Left lung (tissue), 14 donors: ENCODE measurements at places on chromosomes 5 and 9. TPM values are rescaled to one million over a fixed set of nuclear protein-coding genes. Genes with fewer than 3 reads are reported as not detected.

DNA sequence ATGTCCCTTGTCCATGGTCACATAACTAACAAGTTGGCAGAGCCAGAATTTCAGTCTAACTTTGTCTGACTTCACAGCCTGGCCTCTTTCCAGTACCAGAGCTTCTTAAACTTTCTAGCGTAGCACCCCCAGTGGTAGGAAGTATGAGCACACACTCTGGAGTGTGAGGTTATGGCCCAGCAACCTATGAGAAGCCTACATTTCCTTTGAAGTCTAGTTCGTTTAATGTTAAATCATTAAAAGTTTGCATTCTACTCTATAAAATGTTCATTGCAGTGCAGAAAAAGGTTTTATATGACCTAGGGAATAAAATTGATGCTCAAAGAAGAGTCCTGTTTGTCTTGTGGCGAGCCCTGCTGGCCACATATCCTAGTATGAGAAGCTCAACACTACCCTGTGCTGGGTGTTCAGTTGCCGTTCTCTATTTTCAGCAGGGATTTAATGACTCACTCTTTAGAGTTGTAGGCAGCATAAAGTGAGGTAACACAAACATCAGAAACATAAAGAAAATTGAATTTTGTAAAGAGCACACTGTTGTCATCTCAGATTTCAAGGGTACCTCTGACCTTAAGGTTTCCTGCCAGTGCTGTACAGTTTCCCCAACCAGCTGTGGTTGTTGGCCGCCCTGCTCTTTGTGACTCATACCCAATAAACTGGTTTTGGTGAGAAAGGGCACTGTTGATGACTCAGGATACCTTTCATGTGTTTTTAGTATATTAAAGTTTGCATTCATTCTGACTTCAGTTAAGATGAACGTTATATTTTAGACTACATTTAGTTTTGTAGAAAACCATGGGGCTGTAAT is 14.3 kb downstream of the MCCC2 start:
- no peak overlapping the region for H3K27ac ChIP-seq
- H3K4me1 ChIP-seq: no peaks in the 10 kb centered on the region
- DNase-seq: no peak
- H3K4me3 ChIP-seq: no peak overlapping the region
- peaks cover 69% of the 10 kb centered on the region for H3K36me3 ChIP-seq
- no peaks in the 10 kb centered on the region for H3K27me3 ChIP-seq

BARHL1 gene
- total RNA-seq: not detected

- no peak overlapping the region for H3K27ac ChIP-seq
- no peak overlapping the region for H3K4me3 ChIP-seq
- H3K4me1 ChIP-seq: no peaks in the 10 kb centered on the region
- no peaks in the 10 kb centered on the region for H3K36me3 ChIP-seq
- no peaks in the 10 kb centered on the region for H3K27me3 ChIP-seq
These were observed 476.0 kb downstream of the RASEF start for GRCh38 chr9:82586918-82587356.

GRCh38 chr5:160693831-160694465 is 158.1 kb downstream of the ATP10B start:
- H3K27me3 ChIP-seq: no peaks in the 10 kb centered on the region
- H3K4me3 ChIP-seq: no peak overlapping the region
- no peak for DNase-seq
- no peaks in the 10 kb centered on the region for H3K36me3 ChIP-seq
- no peaks in the 10 kb centered on the region for H3K4me1 ChIP-seq

DNA sequence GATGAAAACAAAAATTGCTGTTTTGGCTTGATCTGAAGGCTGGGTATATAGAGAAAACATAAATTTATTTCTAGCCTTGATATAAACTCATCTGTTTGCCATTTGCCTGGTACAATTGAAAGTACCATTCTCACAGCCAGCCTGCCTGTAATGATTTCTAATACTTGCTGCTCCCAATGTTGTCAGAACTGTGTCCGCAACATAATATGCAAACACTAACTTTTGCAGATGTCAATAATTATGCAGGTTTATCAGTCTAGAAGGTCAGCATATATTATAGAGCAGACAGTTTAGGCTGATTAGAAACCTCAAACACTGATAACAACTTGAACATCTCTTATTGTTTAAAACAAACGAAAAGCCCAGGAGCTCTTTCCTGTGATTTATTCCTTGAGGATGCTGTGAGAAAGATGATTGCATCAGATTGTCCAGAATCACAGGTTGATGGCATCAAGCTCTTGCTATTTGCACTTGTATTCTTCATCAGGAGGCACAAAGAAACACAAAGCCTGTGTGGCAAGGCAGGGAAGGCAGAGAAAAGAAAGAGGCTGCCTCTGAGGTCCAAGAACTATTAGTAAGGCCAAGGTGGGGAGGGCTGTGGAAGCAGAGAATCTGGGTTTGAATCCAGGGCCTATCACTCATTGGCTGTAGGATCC is 21.4 kb upstream of the HMHB1 start:
- H3K27ac ChIP-seq: no peak overlapping the region
- no peaks in the 10 kb centered on the region for H3K4me1 ChIP-seq
- H3K27me3 ChIP-seq: no peaks in the 10 kb centered on the region
- DNase-seq: no peak

PCDHA13 gene
- total RNA-seq: 1.5 TPM

ZNF300 gene
- total RNA-seq: 4.1 TPM

DNA sequence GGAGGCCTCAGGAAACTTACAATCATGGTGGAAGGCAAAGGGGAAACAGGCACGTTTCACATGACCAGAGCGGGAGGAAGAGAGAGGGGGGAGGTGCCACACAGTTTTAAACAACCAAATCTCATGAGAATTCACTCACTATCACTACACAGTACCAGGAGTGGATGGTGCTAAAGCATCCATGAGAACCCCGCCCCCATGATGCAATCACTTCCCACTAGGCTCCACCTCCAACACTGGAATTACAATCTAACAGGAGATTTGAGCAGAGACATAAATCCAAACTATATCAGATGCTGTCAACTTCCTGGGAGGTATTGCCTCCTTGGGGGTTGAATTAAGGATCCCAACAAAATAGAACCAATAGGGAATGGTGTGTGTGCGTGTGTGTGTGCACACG is 407.1 kb downstream of the MED10 start:
- H3K4me1 ChIP-seq: no peaks in the 10 kb centered on the region
- no peak overlapping the region for H3K27ac ChIP-seq
- H3K4me3 ChIP-seq: no peak overlapping the region
- no peaks in the 10 kb centered on the region for H3K36me3 ChIP-seq
- H3K27me3 ChIP-seq: no peaks in the 10 kb centered on the region
- no peak for DNase-seq

DNA sequence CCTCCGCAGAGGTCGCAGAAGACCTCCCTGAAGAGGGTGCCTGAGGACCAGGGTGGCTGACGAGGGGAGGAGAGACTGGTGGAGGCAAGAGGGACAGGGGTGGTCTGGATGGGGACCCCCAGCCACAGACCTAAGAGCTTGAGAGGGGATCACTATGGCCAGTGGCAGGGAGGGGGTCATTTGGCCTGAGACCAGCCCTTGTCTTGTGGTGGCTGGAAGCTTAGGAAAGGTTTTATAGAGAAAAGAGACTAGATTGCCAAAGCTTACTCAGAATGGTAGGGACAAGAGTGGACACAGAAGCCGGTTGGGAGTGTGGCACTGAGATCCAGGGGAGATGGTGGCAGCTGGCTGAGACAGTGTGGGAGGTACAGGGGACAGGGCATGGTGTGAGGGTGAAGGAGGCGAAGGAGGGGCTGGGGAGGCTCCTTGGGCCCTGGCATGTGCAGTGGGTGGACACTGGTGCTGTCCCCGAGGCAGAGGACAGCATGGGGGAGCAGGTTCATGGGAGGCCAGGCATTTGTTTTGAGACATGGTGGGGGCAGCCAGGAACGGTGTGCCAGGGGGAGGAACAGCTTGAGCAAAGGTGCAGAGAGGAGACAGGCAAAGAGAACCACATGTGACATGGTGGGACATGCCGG is 123.0 kb downstream of the C9orf50 start:
- peaks cover 30% of the 10 kb centered on the region for H3K4me1 ChIP-seq
- DNase-seq: no peak
- H3K4me3 ChIP-seq: peak overlapping the region; percentile 47
- peaks cover 18% of the 10 kb centered on the region for H3K36me3 ChIP-seq
- peak overlapping the region; percentile 99 for H3K27ac ChIP-seq
- H3K27me3 ChIP-seq: no peaks in the 10 kb centered on the region

CCL21 gene
- total RNA-seq: 39.1 TPM

GRCh38 chr5:107806705-107807104 is 136.0 kb upstream of the EFNA5 start:
- H3K27me3 ChIP-seq: no peaks in the 10 kb centered on the region
- no peak overlapping the region for H3K4me3 ChIP-seq
- no peak for DNase-seq
- no peaks in the 10 kb centered on the region for H3K4me1 ChIP-seq
- H3K27ac ChIP-seq: no peak overlapping the region

FEM1C gene
- 28.7 TPM for total RNA-seq

RPS23 gene
- 1,279 TPM for total RNA-seq

DNA sequence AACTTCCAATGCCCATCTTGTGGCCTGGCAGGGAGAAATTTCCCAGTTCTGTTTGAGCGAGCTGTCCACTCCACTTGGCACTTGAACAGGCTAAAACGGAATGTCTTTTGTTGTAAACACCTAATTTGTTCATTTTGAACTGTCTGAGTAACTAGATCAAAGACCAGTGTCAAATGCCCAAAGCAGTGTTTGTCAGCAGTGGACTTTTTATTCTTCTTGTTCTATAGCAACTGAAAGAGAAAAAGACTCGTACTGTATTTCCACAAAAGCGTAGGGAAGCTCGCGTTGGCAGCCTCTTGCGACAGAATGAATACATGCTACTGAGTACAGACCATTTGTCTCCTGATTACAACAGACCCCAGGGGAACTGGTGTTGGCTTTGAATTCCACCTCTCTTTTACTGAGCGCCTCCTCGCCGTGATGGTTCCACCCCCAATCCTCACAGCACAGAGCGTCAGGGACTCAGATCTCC is 601.8 kb upstream of the ZNF608 start:
- H3K4me3 ChIP-seq: no peak overlapping the region
- H3K27me3 ChIP-seq: no peaks in the 10 kb centered on the region
- DNase-seq: no peak
- H3K4me1 ChIP-seq: peaks cover 8% of the 10 kb centered on the region
- H3K36me3 ChIP-seq: no peaks in the 10 kb centered on the region

DNA sequence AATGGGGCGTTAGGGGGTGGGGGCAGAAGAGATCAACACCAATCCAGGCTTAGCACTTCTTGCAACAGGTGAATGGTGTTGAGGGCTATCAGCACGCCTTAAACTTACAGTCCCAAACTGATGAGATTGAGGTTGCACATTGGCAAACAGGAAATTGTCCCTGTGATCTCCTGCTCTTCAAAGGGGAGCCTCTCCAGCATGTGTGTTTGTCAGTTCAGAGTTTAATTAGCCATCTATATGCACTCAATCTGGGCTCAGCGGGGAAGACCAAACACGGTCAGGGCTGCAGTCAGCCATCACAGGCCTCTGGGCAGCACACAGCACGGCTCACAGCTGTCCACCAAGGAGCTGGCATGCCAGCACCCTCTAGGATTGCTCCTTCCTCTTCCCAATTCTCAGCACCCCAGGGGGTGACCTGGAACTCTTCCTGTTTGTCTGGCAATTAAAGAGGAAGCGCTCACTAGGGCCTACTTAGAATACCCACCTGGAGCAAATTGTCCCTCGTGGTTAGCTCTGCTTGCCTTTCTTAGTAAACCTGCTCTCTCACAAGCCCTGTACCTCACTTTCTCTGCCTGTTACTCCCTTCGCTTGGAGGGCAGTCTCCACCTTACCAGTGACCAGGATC is 217.4 kb downstream of the SLIT3 start:
- no peaks in the 10 kb centered on the region for H3K36me3 ChIP-seq
- no peaks in the 10 kb centered on the region for H3K27me3 ChIP-seq
- H3K4me1 ChIP-seq: no peaks in the 10 kb centered on the region

DNA sequence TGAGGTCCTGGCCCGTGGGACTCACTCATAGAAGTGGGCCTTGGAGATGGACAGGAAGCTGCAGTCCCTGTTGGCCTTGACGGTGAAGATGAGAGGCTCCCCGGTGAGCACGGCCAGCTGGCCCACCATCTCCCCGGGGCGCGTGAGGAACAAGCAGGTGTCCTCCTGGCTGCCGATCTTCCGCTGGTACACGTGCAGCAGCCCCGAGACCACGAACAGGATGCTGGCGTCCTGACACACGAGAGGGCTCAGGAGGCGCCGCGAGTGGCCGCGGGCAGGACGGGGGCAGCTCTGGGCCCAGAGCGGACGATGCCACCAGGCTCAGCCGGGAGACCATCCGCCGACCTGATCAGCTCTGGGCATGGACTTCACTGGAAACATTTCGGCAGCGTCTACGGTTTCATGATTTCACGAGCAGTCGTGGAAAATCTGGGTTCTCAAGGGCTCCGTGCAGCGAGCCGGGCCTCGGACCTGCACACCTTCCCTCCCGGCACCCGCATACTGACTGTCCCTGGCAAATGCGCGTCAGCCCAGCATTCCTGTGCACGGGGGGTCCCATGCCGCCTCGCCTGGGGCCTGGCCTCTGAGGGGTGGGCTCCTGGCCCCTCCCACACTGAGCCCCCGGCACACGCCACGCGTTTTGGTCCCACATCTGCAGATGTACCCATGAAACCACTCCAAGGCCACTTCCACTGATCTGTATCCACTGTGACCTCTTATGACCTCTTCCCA is 41.7 kb upstream of the NSMF start:
- no peaks in the 10 kb centered on the region for H3K4me1 ChIP-seq
- no peaks in the 10 kb centered on the region for H3K36me3 ChIP-seq
- DNase-seq: no peak

DNA sequence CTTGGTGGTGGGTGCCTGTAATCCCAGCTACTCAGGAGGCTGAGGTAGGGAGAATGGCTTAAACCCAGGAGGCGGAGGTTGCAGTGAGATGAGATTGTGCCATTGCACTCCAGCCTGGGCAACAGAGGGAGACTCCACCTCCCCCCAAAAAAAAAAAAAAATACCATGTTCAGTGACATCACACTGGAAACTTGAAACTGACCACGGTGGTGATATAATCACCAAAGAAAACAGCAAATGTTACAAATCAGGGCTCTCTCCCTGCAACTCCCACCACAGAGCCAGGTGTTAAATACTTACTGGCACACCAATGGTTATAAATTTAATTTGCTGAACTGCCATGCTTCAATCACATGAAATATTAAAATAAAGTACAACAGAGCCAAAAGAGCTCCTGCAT is 81.4 kb downstream of the ZNF608 start:
- H3K36me3 ChIP-seq: no peaks in the 10 kb centered on the region
- DNase-seq: no peak
- H3K4me1 ChIP-seq: peaks cover 26% of the 10 kb centered on the region
- H3K27ac ChIP-seq: no peak overlapping the region
- H3K27me3 ChIP-seq: no peaks in the 10 kb centered on the region
- H3K4me3 ChIP-seq: no peak overlapping the region

CER1 gene
- total RNA-seq: not detected

ADAMTS19 gene
- total RNA-seq: 0.26 TPM

PLPPR1 gene
- total RNA-seq: 1.9 TPM

GRCh38 chr9:132984202-132985070 is 5.9 kb downstream of the GFI1B start:
- no peaks in the 10 kb centered on the region for H3K36me3 ChIP-seq
- H3K4me3 ChIP-seq: no peak overlapping the region
